ENCODE measurements at places on chromosomes 3 and 15.

GRCh38 chr3:17969985-17970568 lies 227.6 kb upstream of the TBC1D5 start:
- no peak for DNase-seq

DNA sequence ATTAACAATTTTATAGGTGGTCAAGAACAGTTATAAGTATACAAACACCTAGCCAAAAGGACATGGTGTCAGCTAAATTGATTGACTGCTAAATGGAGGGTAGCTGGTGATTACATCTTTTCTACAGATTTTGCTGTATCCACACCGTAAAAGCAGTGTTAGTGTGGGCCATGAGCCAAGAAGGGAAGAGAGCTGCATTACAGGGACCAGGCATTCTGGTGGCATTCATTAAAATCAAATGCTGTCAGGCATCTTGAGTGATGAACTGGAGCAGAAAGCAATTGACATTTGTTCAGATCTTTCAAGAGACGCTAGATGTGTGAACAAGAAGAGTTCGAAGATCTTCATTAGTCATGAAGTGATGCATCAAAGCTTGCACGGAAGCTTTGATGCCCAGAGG lies 177.9 kb downstream of the ARPP21 start:
- no peak for DNase-seq

GRCh38 chr3:34200576-34200975 lies 402.1 kb downstream of the PDCD6IP start:
- no peak for DNase-seq

DNA sequence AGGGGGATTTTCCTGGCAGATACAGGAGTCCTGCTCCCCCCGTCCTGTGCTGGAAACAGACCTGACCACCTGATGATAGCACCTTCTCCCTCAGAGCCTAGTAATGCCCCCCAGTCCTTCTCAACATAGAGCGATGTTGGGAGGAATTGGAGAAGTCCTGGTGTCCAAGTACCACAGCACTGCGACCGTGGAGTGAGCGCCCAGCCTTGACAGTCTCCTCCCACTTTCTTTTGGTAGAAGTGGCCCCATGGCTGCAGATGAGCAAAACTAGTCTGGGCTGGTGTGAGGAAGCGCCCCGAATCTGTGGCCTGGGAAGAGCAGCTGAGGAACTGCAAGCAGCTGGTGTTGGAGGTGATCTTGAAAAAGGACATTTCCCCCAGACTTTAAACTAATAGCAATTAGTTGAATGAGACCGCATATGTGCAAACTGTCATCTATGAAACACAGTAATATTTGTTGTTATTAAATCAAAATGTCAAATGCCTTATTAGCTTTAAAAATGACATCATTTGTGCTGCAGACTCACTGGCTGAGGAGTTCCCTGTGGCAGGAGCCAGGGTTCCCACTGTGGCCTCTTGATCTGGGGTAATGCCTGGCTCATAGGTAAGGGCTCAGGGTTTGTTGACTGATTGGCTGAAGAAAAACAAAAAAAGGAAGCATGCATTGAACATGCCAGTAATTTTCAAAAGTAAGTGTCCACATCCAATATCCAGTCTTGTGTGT lies 121.8 kb downstream of the CACNA2D3 start:
- DNase-seq = no peak

GRCh38 chr3:64829331-64829730 lies 141.5 kb upstream of the ADAMTS9 start:
- no peak for DNase-seq

GRCh38 chr15:31202953-31203352 lies 101.4 kb upstream of the TRPM1 start:
- no peak for DNase-seq

DNA sequence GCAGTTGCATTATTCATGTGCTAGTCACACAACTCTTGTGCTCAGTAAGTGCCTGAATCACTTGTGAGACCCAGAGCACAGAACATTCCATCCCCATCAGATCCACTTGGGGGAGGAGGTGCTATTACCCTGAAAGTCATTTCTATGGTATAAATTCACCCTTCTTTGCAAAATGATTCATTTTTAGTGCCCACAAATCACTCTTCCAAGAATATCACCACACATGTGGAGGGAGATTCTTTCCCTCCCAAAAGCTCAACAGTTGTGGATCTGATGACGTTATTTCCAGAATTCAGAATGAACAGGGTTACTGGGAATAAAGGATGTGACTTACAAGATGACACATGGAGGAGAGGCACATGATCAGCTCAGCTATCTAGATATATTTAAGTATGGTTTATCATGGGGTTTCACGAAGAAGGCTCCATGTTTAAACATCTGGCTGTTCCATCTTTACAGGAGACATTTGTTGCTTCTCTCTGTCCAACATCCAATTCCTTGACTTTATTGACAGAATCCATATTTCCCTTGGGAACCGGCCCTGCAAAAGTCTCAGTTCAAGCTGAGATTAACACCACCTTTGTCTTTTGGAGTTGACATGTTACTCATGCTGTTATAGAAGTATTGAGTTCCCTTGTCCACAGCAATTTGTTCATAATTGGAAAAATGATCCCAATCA lies 214.2 kb upstream of the PROK2 start:
- no peak for DNase-seq

- no peak for DNase-seq
Observed at GRCh38 chr15:90790057-90790456, 72.9 kb downstream of the BLM start.

DNA sequence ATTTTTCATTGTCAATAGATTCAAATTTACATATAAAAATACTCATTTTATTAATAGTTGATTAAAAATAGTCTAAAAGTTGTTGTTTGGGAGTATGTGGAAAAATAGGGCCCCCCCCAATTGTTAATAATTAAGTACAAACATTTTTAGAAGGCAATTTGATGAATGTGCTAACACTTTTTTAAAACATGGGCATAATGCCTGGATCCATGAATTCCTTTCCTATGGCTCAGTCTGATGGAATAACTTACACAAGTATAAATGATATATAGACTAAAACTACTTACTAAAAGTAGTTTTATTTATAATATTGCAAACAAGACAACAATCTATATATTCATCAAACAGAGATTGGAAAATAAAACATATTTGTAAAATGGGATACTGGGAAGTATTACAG lies 247.2 kb upstream of the LRRN1 start:
- no peak for DNase-seq

- no peak for DNase-seq
Observed at GRCh38 chr3:195208183-195208582, 62.8 kb downstream of the XXYLT1 start.

DNA sequence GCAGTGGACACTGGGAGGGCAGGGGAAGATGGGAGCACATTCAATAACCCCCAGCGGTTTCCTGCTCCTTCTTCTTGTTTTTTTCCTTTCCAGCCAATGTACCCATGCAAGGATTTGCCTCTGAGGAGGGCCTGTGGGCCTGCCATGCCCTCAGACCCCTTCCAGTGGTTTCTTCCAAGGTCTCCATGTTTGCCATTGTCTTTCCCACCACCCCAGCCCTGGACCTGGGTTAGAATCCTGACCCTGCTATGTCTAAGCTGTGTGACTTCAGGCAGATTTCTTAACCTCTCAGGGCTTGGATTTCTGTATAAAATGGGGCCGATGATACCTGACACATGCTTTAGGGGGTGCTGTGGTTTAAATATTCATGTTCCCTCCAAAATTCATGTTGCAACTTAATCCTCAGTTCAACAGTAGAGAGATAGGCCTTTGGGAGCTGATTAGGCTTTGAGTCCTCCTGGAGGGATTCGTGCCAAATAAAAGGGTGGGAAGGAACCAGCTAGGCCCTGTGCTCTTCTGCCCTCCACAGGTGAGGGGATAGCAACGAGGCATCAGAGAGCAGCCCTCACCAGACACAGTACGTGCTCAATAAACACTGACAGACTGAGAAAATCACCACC lies 46.3 kb upstream of the FLNB start:
- no peak for DNase-seq

- no peak for DNase-seq
Observed at GRCh38 chr3:115975353-115975752, 352.0 kb downstream of the GAP43 start.

DNA sequence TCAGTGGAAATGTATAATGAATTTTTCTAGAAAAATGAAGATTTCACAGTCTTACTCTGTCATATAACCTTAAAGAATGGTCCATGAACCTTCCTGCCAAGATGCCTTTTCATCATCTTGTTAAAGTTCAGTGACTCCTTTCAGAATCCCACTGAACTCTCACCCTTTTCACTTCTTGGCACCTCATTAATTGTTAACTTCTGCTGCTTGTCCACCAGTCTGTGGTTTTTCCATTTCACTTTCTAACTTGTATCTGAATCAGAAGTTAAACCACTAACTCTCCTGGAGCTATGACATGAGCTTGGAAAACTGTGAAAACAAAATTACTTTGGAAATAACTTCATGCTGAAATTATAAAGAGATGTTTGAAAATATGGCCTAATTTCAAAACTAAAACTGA lies 281.2 kb upstream of the ALCAM start:
- no peak for DNase-seq

GRCh38 chr3:127121885-127122284 lies 71.0 kb upstream of the PRR23E start:
- DNase-seq = no peak

DNA sequence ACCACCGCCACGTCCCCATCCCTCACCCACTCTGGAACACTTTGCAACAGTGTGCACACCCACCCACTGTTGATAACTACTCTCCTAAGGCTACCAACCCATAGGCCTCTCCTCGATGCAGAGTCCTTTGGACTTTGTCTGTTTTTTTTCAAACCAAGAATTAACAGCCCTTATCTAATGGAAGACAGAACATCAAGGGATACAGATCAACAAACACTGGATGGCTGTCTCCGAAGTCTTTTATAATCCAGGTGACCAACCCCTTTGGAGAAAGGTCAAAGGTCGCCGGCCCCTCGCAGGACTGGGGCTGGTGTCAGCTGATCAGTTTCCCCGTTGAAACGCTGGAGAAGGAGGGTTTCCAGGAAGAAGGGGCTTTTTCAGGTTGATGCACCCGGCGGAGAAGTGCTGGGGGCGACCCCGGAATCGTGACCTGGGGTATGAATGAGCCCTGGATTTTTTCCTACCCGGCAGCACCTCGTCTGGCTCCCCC lies 532 bp downstream of the B4GALT4 start:
- DNase-seq = no peak

DNA sequence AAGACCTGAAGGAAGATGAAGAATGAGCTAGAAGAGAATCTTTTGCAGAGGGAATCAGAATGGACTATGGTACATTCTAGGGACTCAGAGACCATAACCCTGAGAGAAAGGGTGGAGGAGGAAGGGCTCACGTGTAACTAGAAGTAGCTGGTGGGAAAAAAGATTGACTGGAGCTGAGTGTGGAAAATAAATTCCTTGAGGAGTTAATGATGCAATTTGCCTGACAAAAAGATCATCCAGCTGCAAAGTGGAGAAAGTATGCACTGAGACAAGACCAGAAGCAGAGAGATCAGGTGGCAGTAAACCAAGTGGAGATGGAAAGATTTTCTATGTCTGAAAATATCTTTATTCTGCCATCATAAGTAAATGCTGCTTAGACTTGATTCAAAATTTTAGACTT lies 52.9 kb upstream of the TBL1XR1 start:
- DNase-seq = no peak

GRCh38 chr3:119636249-119636648 lies 24.1 kb downstream of the POPDC2 start:
- no peak for DNase-seq

GRCh38 chr3:42061713-42062380 lies 29.3 kb upstream of the TRAK1 start:
- no peak for DNase-seq

- DNase-seq = no peak
Observed at GRCh38 chr3:67067251-67067650, 69.1 kb downstream of the KBTBD8 start.

DNA sequence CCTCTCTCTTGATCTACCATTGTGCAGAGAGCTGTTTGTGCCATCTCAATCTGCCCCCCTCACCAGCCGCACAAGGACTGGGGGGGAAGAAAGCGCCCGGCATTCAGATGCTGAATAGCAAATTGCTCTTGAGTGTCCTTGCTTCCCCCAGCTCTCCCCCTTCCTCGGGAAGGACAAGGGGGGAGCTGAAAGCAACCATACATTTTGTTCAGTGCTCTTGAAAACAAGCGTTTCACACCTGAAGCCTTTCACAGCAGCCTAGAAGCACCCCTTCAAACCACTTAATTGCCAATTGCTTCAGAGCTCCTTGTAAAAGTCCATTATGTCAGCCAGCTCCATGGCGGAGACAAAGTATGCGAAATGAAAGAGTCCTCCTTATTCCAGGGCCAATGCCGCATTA lies 540.1 kb downstream of the NR2F2 start:
- DNase-seq = no peak

GRCh38 chr3:159245871-159246270 lies 444.0 kb downstream of the MFSD1 start:
- DNase-seq = no peak

GRCh38 chr3:81658322-81658997 lies 103.0 kb downstream of the GBE1 start:
- DNase-seq = no peak

- DNase-seq = no peak
Observed at GRCh38 chr3:172040078-172040980, 951 bp downstream of the FNDC3B start.

DNA sequence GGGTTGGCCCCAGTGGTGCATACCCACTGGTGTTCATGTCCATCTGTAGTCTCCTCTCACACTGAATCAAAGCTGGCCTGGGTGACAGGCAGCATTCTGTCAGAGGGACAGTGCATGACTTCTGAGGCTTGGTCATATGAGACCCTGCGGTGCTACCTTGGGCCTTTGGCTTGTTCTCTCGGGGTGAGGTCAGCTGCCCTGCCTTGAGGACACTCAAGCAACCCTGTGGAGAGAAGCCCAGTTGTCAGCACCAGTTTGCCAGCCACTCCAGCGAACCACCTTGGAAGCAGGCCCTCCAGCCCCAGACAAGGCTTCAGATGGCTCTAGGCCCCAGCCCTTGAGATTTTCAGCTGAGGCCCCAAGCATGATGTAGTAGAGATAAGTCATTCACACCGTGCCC lies 16.9 kb upstream of the RAB7A start:
- DNase-seq = no peak

- no peak for DNase-seq
Observed at GRCh38 chr3:18531662-18532061, 106.5 kb upstream of the SATB1 start.

DNA sequence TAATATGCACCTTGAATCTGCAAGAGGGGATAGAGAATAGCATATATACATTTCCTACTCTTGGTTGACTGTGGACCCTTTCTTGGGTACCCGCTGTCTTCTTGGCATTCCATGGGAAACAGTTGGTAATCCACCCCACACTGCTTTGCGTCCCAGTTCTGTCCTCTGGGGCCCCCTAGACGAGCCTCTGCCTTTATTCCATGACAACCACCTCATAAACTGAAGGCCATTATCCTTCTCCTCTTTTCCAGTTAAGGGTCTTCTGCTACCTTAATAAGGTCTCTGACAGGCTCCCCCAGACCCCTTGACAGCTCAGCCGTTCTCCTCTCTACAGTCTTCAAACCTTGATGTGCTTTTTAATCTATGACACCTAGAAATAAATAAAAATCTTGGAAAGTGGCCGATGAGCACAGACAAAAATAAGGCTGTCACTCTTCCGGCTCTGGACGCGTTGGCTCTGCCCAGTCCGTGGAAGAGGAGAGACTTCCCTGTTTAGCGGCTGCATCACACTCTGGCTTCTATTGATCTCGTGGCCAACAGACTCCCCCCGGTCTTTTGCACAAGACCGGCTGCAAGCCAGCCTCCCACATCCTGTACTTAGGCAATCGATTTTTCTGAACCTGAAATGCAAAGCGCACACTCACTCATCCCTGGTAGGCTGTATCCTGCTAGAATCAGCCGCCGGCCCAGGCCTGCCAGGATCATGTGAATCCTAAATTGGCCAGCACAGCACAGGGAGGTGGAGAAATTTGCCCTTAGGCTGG lies 251.0 kb upstream of the TLE3 start:
- no peak for DNase-seq

- no peak for DNase-seq
Observed at GRCh38 chr3:151384741-151385174, at the start of gene P2RY12. Gene P2RY12 (minus strand): TSS chr3:151384753. CDS start chr3:151338845, 45,908 bp downstream.

Data from activated CD8-positive, alpha-beta memory T cell treated with anti-CD3 and anti-CD28 coated beads for 4 hours (primary cell).